ENCODE measurements at places on chromosomes 3 and 15. TPM values are rescaled to one million over a fixed set of nuclear protein-coding genes. Genes with fewer than 3 reads are reported as not detected.

DNA sequence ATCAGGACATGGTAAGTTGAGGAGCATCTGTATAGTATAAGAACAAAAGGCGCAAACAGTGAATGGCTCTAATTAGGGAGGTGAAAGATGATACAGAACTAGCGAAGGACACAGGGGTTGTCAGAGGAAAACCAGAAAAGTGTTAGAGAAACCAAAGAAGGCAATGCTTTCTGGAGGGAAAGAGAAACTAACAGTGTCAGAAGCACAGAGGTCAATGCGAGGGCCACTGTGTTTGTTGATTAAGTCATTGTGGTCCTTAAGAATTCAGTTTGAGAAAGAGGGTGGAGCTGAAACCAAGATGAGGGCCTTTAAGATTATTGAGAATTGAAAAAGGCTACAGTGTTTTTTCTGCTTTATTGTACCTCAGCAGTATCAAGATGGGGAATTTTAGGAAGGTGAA, 28.8 kb downstream of the ATG7 start:
- no peak for DNase-seq

Gene BOC
- total RNA-seq: 130 TPM

Gene ARL14
- not detected for total RNA-seq

Gene RPP25
- total RNA-seq: 6.3 TPM

DNA sequence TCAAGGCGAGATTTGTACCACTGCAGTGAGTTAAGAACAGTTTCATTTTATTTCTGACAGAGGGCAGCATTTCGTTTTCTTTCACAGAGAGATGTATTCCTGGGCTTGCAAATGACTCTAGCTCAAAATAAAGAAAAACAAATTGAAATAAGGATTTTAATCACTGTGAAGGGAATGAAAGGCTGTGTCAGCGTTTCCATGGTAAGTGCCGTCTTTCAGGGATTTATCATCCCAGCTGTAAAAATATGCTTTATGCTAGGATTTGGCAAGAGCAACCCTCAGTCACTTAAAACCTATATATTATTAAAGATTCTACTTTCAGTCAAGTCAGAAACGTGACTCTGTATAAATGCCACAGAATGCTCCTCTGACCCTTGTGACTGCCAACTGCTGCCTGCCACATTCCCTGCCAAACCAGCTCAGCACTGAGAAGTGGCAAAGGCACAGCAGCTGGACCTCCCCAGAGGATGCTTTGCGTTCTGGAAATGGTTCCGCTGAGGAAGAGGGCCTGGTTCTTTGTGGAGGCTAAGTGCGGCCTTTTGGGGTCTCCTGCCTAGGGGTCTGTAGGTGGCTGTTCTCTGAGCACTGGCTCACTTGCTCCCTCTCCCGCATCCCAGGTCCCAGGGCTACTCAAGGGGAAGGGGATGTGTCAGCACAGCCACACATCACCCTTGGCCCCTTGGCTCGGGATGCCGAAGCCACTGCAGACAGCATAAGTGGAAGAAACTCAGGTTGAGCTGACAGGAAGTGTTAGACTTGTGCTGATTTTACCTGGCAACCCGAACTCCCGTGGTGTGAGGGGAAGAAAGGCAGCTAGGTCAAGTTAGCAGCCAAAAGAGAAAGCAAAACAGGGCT, 56.6 kb upstream of the POMGNT2 start:
- DNase-seq: no peak

DNA sequence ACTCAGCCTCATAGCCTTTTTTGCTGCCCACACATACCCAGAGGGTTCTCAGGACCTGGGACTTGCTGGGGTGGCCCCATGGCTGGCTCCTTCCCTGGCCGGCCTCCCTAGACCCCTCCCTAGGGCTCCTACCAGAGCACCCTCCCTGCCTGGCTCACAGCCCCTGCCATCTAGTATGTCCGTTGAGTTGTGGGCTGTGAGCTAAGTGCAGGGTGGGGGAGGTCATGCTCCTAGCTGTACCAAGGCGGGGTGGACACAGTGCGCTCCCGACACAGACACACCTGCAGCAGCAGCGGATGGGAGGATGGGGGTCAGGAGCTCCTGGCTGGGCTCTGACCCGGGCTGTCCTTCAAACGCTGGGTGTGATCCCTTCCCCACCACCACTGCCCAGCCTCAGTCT, 41.6 kb downstream of the HMCES start:
- DNase-seq: no peak

DNA sequence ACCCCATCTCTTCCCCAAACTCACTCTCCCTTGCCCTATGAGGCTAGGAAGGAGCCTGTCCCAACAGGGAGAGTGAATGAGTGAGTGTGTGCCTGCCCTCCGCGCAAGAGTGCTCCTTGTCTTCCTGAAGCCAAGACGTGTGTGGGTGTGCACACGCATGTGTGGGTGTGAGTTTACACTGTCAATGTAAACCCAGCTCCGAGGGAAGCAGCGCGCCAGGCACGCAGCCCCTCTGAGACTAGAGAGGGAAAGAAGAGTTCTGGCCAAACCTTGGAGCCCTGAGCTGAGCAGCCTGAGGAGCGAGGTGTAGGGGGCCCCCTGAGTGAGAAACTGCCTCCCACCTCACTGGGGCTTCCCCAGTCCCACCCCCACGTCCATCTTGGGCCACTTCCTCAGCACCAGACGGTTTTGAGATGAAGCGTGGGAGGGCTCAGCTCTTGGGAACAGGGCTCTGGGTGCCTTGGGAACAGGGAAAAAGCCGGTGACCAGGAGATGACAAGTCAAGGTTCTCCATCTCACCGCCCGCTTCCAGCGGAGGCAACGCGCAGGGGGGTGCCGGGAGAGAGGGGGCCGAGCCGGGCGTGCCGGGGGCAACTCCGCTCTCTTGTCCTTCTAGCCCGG, 5.1 kb downstream of the MECOM start:
- no peak for DNase-seq

DNA sequence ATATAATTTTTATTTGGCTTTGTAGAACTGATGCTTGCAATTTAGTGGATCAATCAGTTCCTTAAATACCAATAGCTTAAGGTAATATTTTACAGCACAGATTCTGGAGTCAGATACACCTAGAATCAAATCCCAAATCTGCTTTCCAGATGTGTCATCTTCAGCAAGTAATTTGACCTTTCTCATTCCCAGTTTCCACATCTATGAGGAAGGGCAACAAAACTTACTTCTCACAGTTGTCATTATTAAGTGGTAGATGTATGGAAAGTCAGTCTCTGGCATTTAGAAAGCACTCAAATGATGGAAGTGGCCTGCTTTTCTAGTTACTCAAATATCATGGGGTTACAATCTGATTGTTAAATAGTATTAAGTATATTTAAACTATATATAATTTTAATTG, 767.0 kb downstream of the CADM2 start:
- DNase-seq: no peak

GRCh38 chr3:189534531-189534930, 96.7 kb upstream of the TP63 start:
- DNase-seq: no peak

- DNase-seq: no peak
These were observed 89.7 kb downstream of the TRIM42 start for GRCh38 chr3:140767566-140767965.

DNA sequence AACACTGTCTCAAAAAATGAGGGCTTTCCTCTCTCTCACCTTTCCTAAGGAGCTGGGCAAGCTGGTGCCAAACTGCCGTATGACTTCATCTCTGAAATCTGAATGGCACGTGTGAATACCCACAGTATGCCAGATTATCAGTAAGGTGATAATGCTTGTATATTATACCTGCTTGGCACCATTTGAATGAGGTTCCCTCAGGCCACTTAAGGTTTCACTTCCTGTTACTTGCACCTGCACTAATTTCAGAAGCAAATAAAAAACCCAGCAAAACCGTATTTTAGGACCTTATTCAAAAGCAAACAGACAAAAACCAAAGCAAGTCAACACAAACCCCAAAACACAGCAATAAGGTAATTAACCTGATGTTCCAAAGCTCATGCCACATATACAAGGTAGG, 19.7 kb downstream of the FOXP1 start:
- no peak for DNase-seq

DNA sequence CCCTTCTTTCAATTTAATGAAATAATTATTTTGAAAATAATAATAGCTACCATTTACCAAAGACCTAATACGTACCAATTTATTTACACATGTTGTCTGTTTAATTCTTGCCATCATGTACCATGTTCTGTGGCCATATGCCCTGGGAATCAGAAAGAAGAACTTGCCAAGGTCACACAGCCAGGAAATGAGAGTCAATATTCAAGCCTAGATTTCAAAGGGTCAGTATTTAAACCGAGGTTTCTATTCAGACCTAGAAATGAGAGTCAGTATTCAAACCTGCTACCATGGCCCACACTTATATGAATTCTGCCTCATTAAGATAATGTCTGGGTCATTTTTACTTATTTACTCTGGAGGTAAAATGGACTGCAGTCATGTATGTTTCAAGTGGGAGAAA, 103.6 kb upstream of the TBL1XR1 start:
- DNase-seq: no peak

Gene ADAMTSL3
- total RNA-seq: not detected

DNA sequence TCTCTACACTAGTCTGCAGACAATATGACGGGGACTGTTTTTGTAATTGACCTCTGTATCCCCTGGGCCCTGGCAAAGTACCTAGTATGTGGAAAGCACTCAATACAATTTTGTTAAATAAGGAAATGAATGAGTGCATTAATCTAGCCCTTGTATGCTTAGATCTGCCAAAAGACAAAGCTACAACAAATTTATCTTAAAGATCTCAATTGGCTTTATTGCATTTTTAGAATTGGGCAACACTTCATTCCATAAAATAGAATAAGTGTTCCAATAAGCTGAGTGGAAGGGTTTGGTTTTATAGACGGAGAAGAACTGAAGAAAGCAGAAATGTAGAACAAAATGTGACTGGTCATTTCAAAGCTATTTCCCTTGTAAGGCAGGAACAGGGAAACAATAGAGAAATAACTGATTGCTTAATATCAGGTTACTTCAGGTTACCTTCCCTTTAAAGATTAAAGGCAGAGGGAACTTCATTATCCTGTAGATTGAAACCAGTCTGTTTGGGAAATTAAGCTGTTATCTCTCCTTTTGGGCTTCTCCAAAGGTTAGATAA, 108.3 kb upstream of the MME start:
- DNase-seq: no peak

Gene ALPK3
- 4.4 TPM for total RNA-seq

Gene PLA1A
- not detected for total RNA-seq
